ENCODE measurements at places on chromosomes 4 and X.

DNA sequence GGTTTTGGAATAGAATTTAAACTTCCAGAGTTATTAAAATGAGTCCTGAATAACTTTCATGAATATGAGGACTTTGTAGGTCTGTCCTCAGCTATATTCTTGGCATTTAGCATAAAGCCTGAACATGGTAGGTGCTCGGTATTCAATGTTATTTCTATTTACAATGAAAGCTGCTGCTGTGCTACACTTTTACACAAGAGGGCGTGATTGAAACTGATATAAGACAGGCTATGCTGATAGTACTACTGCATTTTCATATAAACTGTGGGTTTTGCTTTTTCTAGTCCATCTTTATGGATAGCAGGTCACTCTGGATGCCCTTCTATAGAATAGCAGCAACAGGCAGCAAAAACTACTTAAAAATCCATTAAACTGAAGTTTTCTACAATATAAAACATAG is 12.3 kb upstream of the GNPDA2 start:
- no peak for DNase-seq

- DNase-seq = no peak
These were observed 670.5 kb downstream of the GABRG1 start for GRCh38 chr4:45453258-45453853.

DNA sequence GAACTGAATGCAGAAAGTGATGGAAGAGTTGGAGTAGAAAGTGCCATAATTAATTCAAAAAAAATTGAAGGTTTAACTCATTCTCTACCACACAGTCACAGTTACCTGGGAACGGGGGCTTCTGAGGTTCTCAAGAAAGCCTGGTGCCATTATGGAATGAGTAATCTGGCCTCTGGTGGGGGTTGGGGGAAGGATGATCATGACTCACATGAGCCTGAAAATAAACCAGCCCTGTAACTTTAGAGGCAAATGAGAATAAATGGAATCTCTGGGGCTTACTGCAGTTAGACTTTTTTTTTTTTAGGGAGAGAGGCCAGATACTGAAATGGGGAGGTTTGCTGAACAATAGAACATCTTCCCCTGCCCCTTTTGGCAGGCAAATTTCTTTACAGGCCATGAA is 55.3 kb downstream of the SOD3 start:
- DNase-seq = no peak

- no peak for DNase-seq
These were observed 494.6 kb upstream of the ATOH1 start for GRCh38 chr4:93334003-93334402.

DNA sequence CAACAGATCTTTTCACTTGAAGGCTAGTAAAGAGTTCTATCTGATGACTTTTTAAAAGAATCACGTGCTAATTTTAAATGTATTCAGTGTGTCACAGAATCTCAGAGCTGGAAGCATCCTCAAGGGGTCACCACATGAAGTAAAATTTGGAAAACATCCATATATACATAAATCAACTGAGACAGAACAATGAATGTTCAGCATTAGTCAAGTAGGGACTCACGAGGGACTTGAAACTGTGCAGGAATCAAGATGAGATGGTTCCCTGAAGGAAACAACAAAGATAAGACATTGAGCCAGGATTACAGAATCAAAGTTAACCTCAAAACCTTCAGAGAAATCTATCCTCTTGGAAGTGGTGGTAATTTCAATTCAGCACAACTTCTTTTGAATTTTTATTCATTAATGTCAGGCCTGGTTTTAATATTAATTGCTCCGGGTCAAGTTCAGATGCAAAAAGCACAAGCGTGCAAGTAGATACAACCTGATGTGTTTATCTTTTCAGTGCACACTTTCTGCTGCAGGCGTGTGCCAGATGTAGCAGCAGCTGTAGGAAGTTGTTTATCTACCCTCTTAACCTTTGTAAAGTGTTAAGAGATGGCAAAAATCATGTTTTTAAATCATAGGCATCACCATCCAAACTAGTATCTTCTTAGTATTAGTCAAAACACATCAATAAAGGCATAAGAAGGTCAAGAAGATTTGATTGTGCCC is 87.7 kb upstream of the SRD5A3 start:
- no peak for DNase-seq

GRCh38 chr4:185721190-185722028 is 90.6 kb downstream of the SORBS2 start:
- DNase-seq = no peak

DNA sequence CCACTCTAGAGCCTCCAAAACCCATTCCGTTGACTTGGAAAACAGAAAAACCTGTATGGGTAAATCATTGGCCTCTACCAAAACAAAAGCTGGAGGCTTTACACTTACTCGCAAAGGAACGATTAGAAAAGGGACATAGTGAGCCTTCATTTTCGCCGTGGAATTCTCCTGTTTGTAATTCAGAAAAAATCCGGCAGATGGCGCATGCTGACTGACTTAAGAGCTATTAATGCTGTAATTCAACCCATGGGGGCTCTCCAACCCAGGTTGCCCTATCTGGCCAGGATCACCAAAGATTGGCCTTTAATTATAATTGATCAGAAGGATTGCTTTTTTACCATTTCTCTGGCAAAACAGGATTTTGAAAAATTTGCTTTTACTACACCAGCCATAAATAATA is 60.8 kb downstream of the ZNF732 start:
- DNase-seq = no peak

DNA sequence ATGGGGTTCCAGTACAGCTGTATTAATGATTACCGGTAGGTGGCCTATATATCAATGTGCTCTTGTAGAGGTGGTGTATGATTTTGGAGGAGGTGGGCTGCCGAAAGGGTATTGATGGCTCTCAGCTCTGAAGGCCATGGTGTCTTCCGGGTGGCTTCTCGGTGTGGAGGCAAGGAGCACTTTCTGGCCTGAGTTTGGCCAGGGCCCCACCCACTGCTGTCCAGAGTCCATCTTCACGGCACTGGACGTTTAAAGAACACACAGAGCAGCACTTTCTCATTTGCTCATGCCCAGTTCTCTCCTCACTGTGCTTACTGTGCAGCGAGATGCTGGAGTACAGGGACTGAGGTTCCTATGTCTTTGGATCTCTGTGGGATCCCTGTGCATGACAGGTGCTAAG is 16.1 kb downstream of the BST1 start:
- no peak for DNase-seq

DNA sequence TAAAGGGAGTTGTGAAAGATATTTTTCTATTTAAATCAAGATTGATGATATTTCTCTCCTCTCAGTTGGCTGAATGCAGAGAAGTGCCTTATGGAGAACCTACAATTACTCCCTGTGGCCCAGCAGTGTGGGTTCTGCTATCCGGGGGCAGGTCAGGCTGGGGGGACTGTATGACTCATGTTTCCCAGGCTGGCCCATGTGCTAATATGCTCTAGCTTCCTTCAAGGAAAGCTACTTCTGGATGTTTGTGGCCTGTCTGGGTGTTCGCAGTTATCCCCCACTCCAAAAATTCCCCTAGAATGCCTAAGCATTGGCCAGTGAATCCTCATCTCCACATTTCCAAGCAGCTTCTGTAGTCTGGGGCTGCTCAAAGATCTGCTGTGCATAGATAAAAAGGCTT is 58.9 kb upstream of the SPP1 start:
- no peak for DNase-seq

DNA sequence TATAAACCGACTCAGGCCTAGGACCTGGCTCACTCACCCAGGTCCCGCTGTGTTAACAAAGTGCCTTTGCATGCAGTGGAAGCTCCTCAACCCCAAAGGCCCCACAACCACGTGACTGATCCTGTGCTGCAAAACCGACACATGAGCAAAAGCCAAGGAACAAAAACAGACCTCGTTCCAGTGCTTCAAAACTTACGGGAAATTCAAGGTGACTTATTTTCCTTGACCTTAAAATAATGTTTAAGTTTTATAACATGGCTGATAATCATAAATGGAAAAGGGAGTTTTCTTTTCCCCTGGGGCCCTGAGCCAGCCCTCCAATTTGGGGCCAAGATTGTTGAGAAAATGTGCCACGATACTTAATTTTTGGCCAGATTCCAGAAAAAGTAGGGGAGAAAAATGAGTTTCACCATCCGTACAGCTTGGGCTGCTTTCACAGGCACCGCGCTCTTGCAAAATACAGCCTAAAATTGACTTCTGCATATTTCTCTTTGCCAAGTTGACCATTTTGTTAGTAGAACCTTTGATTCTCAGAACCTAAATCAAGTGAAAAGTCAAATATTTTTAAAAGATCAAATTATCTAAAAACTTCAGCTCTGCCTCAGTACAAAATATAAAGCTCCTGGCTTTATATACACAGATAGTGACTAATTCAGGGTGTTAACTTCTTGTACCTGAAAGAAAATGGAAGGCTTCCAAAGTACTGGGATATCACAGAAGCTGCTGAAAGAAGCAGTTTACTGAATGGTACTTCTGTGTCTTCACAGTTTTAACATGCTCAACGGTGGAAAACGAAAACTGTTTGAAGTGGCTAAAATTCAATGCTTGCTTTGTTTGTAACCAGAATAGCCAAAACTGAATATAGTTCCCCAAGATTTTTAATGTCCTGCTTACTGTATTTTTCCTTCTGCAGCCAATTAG is 93.8 kb downstream of the APBB2 start:
- no peak for DNase-seq

- no peak for DNase-seq
These were observed 19.6 kb upstream of the FAM156A start for GRCh38 chrX:52977953-52978352.

DNA sequence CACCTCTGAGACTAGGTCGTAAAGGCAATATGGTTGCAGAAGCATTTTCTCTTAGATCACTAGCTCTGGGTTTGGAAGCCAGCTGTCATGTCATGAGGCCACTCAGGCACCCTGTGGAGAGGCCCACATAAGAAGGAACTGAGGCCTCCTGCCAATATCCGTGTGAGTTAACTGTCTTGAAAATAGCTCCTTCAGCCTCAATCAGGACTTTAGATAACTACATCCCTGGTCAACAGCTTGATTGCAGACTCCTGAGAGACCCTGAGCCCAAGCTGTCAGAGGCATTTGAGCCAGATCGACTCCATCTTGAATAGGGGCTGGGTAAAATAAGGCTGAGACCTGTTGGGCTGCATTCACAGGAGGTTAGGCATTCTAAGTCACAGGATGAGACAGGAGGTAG is 15.1 kb upstream of the REPS2 start:
- no peak for DNase-seq

DNA sequence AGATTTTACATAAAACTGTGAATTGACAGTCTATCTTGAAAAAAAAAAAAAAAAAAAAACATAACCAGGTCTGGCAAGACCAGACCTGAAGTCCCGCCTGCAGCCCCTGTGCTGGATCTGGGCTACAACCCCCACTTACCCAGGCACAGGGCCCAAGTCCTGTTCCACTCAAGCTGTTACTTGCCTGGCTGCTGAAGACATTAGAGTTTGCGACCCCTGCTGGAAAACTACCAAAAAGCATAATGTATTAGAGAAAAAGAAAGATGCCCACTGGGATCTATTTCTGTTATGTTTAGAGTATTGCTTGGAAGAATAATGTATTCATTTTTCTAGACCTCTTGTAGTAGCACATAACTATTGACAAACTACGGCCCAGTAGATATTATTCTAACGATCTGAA is 4.7 kb downstream of the HS3ST1 start:
- no peak for DNase-seq

DNA sequence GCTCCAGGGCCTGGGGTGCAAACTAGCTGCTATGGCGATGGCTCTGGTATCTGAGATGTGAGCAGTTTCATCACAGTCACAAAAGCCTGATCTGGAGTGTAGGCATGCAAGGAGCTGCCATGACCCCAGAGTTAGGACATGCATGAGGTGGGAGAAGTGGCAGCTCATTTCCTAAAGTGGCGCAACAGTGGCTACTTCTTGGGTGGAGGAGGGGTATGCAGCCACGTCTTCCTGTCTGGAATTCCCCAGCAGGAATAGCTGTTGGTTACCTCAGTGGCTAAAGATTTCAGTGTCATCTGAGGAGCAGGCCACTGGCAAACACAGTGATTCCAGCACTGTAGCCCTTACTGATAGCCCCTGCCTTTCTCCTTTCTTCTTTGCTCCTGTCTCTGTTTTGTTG is 1382.5 kb downstream of the C4orf33 start:
- no peak for DNase-seq

DNA sequence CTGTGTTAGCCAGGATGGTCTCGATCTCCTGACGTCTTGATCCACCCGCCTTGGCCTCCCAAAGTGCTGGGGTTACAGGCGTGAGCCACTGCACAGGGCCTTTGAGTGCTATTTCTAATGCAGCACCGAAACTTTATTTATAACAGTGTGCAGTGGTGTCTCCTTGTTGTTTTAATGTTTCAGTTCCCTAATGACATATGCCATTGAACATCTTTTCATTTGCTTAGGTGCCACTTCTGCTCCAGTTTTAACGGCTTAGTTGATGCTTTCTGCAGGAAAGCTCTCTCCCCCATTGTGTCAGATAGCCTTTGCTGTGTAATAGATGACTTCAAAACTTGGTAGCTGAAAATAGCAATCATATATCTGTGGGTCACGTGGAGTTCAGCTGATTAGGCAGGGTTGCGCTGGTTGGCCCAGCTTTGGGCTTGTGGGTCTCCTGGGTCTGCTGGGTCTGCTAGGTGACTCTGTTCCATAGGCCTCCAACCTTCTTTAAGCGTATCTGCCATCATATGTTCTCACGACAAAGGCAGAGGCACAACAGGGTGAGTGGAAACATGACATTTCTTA is 76.4 kb upstream of the SHISA3 start:
- no peak for DNase-seq

GRCh38 chrX:136765821-136766356 is 14.8 kb downstream of the ARHGEF6 start:
- no peak for DNase-seq

DNA sequence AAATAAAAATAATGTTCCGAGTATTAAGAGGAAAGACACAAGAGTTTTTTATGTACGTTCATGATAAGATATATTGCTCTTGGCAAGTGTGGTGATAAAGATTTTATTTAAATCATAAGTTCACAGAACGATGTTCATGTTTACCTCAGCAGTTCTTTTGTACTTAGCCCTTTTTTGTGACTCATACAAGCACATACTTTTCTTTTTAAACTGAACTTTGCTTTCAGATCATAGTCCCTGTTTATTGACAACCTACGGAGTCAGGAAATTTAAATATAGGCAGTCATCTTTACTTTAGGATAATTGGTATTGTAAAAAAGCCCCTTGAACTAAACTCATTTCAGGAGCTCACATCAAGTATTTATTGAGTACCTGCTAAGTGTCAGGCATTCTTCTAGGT is 1.3 kb upstream of the CTSO start:
- no peak for DNase-seq

GRCh38 chr4:23163647-23164436 is 471.1 kb downstream of the GBA3 start:
- DNase-seq = no peak

GRCh38 chrX:136221851-136222513 is 29.2 kb downstream of the MAP7D3 start:
- no peak for DNase-seq

- no peak for DNase-seq
These were observed 73.9 kb upstream of the IRF2 start for GRCh38 chr4:184548316-184548647.

- no peak for DNase-seq
These were observed 290.2 kb downstream of the USP46 start for GRCh38 chr4:52368895-52369294.
